ENCODE measurements at places on chromosomes 5 and 9. TPM values are rescaled to one million over a fixed set of nuclear protein-coding genes. Genes with fewer than 3 reads are reported as not detected.

Gene ORM2
- not detected for total RNA-seq

Gene DMRTA1
- not detected for total RNA-seq

Gene CD14
- 0.56 TPM for total RNA-seq

Gene CCDC112
- total RNA-seq, result 2.0 TPM

Gene NR6A1
- 0.84 TPM for total RNA-seq

Gene AGGF1
- total RNA-seq, result 25.6 TPM

Gene SKIC3
- 70.7 TPM for total RNA-seq

Gene ANKRD18B
- total RNA-seq, result 3.5 TPM
